ENCODE measurements at places on chromosomes 7 and 10.

- DNase-seq, result no peak
These were observed 17.3 kb upstream of the ADRB1 start for GRCh38 chr10:114026189-114027040.

- no peak for DNase-seq
These were observed 64.9 kb upstream of the NKX6-2 start for GRCh38 chr10:132850896-132851295.

GRCh38 chr7:114342431-114343179, 72.0 kb upstream of the FOXP2 start:
- DNase-seq, result no peak

DNA sequence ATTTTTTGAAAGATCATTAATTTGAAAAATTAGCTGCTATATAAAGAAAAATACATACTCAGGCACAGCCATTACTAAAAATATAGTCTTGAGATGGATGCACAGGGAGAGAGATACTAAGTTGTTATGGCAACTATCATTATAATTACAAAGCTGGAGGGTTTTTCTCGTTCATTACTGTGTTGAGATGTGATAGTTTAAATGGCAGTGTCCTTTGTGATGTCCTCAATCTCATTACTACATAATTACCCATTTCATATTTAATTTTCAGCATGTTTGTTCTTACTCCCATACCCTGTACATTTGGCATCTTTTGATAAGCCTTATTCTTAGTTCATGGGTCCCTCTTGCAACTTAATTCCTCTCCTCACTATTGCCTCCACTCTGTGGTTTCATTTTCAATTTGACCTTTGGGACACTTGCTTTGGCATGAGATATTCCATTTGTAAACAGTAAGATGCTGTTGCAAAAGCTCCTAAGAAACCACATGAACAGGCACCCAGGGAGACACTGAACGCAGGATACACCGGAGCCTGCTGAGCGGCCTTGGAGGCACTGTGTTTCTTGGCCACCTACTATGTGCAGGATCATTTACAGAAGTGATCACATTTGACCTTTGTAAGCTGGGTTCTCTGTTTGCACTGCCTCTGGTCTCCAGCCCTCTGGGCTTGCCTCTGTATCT, 4.8 kb upstream of the CPXM2 start:
- no peak for DNase-seq

DNA sequence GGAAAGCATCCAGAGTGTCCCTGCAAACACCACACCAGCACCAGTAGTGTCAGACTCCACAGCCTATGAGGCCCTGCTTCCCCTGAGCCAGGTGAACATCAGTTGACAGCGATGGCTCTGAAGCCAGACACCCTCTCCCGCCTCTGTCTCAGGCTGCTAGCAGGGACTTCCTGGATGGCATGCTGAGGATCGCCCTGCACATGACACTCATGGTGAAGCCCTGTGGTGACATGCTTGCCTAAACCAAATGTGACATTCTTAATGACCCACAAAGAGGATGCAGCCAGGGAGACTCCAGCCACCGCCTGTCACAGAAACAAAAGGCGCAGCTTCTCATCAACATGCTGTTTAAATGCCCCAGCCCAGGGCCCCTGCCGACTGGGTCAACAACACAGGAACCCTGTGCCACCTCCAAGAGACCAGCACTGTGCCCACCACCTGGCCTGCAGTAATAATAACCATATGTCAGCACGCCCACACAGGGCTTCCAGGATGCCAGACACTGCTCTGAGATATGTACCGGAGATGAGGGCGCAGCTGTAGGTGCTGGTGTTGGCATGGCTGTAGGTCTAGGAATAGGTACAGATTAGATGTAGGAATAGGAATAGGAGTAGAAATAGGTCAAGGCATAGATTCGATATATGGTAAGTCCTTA, 81.3 kb downstream of the GRID1 start:
- no peak for DNase-seq

DNA sequence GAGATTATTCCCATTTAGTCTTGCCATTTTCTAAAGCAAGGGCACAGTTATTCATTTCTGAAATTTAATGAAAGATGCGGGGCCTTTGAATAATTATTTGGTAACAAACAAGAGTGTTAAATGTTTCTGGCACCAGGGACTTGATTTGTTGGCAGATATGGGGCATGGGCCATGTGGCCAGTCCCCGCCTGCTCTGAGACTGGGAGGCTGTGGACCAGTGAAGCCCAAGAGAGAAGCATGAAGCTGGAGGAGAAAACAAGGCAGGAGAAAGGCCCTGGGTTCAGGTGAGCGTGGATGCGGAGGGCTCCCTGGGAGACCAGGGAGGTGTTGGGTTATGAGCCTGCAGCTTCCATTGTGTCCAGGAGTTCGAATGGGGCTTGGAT, 378.5 kb downstream of the TCERG1L start:
- no peak for DNase-seq

GRCh38 chr10:20970708-20971107, 73.6 kb upstream of the NEBL start:
- no peak for DNase-seq

DNA sequence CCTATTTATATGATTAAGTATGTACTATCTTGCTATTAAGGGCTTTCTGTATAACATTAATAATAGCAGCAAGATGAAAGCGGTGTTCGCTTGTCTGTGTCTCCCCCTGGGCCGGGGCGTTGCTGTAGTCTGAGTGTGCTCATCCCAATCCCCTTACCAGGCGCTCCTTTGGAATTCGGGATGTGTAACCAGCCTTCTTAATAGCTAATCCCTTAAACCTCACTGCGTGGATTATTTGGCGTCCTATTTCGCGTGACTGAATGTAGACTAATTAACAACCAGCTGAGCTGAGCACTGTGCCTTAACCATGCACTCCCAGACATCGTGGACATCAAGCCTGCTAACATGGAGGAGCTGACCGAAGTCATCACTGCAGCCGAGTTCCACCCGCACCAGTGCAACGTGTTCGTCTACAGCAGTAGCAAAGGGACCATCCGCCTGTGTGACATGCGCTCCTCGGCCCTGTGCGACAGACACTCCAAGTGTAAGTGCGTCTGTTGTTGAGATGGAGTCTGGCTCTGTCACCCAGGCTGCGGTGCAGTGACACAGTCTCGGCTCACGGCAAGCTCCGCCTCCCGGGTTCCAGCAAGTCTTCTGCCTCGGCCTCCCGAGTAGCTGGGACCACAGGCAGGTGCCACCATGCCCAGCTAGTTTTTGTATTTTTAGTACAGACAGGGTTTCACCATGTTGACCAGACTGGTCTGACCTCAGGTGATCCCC, 36.6 kb downstream of the BNIP3 start:
- no peak for DNase-seq

- DNase-seq, result no peak
These were observed 186.6 kb upstream of the INHBA start for GRCh38 chr7:41889472-41889871.

- DNase-seq, result no peak
These were observed 67.5 kb downstream of the WIPF3 start for GRCh38 chr7:29873644-29874294.

GRCh38 chr7:84997626-84998025, 189.2 kb downstream of the SEMA3D start:
- DNase-seq, result no peak

DNA sequence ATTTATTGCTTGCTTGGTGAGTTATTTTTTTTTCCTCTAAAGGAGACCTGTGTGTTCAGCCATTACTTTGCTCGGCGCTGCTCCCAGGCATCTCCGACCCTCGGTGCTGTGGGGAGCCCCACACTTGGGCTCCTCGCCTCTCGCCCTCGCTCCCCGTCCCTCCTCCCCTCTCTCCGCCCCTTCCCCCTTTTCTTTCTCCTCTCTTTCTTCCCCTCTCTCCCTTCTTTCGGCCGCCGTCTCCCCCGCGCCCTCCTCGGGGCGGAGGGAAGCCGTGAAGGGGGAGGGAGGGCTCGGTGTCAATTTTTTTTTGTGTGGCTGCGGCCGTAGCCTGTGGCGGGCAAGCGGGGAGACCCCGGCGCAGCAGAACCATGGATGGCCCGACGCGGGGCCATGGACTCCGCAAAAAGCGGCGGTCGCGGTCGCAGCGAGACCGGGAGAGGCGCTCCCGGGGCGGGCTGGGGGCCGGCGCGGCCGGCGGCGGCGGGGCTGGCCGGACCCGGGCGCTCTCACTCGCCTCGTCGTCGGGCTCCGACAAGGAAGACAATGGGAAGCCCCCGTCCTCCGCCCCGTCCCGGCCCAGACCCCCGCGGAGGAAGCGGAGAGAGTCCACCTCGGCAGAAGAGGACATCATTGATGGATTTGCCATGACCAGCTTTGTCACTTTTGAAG, 1.1 kb downstream of the AUTS2 start:
- no peak for DNase-seq

DNA sequence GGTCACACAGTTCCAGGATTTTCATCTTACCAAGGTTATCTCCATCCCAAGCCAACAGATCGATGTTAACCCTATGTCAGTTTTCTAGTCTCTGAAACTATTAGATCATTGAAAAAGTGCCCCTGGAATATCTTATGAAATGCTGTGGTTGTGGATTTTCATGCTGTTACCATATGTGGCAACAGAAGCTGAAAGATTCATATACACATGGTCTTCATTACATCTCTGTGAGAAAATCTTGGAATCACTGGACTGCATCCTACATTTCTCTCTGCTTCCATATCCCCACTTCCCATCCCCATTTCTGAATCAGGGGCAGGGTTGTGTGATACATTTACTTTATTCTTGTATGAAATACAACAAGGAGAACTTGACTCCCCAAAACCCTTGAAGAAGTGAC, 146.1 kb downstream of the SLC16A9 start:
- DNase-seq, result no peak

DNA sequence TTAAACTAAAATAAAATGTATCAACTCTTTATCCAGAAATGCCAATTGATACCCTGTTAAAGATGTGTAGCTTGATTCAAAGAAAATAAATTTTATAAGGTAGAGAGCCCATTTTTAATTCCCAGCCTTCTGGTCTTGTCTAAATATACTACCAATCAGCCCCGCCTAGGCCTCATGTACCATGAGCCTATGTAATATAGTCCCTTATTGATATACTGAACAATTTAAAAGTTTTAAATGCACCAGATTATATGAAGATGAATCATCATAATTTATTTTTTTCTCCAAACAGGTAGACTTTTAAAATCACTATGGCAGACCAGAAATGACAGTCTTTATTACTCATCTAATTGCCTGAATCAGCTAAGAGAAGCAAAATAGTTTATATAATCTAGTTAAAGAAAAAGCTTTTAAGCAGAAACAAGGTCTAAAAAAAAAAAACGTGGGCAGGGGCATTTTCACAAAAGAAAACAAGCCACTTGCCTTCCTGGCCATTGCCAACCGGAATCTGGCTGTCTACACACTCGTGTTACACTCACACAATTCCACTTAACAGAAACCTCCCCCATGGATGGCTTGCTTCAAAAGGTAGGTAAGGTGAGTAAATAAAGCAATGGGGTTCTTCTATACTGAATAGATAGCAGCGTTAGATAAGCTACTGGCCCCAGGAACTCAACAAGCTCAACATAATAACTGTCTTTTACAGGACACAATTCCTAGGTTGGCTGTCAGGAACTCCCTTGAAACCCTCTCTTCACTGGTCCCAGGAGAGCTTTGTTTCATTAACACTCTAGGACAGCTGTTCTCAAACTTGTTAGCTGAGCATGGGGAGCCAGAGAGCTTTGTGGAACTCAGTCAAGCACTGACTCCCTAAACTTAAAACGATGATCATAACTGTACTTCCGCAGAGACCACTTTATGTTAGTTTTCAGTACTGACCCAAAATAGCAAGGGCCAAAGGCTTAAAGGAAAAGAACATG, 37.2 kb downstream of the RAPGEF5 start:
- DNase-seq, result peak; percentile 67

- no peak for DNase-seq
These were observed 26.1 kb upstream of the FAM221A start for GRCh38 chr7:23653942-23654341.

DNA sequence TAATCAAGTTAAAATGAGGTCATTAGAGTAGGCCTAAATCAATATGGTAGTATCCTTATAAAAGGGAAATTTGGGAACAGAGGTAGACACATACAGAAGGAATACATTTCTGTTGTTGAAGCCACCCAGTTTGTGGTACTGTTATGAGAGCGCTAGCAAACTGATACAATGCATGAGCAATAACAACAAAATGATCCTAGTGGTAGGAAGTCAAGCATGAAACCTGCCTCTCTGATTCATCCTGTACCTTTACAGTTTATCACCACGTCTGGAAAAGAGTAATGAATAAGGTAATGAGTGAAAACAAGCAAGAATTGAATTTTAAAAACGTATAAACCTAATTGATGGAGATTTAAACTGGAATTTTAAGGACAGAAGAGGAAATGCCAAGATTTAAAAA, 217.2 kb downstream of the PCLO start:
- no peak for DNase-seq

GRCh38 chr10:71694039-71694501, 25.5 kb downstream of the C10orf105 start:
- DNase-seq, result no peak

DNA sequence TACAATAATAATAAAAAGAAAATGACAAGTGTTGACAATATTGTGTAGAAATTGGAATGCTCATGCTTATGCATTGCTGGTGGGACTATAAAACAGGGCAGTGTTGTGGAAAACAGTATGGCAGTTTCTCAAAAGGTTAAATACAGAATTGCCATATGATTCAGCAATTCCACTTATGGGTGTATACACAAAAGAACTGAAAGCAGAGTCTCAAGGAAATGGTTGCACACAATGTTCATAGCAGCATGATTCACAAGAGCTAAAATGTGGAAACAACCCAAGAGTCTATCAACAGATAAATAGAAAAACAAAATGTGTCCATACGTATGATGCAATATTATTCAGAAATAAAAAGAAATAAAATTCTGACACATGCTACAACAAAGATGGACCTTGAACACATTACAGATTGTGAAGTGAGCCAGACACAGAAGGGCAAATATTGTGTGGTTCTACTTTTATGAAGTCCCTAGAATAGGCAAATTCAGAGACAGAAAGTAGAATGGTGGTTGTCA, 64.8 kb upstream of the GRM8 start:
- DNase-seq, result no peak

DNA sequence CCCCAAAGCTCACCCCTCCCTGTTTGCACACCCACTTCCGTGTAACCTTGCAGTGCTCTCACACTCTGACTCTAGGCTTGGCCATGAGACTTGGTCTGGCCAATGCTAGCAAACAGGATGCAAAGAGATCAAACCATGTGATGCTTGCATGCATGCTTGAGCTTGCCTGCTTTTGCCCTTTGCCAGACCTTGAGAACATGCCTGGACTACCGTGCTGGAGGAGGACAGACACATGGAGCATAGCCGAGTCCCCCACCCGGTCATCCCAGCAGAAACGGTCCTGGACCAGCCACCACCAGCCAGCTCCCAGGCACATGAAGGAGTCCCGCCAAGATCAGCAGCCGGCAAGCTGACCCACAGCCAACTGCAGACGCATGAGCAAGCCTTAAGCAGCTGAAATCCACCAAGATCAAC, 23.4 kb downstream of the PYROXD2 start:
- peak; percentile 62 for DNase-seq

DNA sequence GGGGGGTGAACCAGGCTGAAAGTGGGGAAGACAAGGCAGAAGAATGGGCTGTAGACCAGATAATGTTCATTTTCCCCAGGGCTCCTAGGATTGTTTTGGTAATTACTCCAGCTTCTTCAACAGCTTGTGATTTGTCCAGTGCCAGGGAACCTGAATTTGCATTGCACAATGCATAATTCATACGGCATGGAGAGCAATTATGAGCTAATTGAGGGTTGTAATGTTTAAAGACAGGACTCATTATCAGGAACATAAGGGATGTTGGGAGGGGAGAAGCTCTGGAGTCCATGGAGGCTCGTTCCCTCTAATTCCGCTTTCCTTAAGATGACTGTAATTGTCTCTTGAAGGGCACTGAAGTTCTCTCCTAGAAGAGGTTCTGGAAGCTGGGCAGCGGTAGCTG, 405.0 kb upstream of the ZMIZ1 start:
- no peak for DNase-seq

- no peak for DNase-seq
These were observed 4.3 kb upstream of the CALU start for GRCh38 chr7:128734890-128735289.
